CD4-positive, alpha-beta T cell treated with Interleukin-15 for 1 hour (primary cell): ENCODE measurements at places on chromosomes 1 and 21.

- DNase-seq = no peak
Measured at GRCh38 chr1:42017259-42017658, 98.5 kb upstream of the HIVEP3 start.

DNA sequence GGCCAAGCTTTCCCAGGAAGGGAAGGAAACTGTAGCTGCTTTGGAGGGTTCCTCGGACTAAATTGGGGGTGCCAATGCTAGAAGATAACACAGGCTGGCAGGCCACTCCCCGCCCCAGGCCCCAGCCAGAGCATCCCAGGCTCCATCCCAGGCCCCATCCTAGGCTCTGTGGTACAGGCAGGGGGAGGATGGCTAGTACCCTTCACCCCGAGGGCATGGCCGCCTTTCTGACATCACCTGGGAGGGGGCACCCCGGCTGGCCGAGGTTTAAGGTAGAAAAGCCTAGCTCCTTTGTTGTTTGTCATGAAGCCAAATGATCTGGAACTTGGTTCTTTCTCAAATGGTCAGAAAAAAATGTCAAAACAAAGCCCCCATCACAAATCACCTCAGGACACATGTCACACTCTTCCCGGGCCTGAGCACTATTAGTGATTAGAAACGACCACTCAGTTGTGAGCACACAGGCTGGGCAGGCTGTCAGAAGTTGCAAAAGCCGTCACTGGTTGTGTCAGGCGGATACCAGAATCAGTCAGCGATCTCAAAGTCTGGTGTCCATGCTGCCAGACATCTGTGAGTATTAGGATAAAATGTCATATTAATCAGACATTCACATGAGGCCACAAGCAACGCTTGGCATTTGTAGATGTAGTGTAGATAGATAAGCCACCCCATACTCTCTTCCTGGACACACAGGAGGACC is 31.0 kb upstream of the ETS2 start:
- no peak for DNase-seq

- DNase-seq = no peak
Measured at GRCh38 chr1:53292690-53293089, 35.2 kb downstream of the LRP8 start.

- DNase-seq = no peak
Measured at GRCh38 chr1:16018308-16018707, 465 bp upstream of the HSPB7 start.

DNA sequence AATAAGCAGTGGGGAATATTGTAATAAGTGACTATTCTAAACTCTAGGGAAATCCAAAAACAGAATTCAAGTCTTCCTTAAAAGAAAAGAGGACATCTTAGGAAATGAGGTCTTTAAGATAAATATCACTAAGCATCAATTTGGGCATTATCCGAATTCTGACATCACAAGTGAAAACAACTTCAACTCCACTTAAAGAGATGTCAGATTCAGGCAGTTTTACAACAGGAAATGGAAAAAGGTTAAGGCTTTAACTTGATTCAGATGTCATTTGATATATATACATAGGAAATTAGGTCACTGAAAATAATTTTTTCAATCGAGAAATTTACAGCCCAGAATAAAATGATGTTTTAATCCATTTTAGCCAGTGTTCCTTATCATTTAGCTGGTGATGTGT is 435.4 kb downstream of the SETD4 start:
- no peak for DNase-seq

DNA sequence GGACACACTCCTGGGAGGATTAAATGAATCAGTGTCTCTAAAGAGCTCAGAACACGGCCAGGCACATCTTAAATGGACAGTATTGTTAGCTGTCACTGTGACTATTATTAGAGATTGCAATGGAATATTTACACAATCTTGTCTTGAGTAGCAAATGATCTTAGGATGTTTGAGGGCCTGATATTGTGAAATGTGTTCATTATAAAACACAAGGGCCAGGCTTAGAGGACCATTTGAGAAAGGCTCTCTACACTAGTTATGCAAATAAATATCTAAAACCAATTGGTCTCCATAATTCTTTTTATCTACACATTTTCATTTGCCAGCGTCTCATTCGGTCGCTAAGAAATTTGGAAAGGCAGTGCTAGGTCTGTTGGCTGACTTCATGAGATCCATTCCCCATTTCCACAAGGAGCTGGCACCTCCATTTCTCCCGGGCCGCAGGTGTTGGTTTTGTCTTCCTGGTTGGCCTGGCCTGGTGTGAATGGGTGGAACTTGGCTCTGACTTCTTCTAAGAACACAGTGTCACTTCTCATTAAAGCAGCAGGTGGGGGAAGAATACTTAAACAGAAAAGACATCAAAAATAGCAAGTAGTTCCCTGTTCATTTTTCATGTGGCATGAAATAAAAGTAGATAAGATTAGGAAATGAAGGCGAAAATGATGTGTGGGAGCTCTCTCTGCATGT is 56.0 kb upstream of the PLXNA2 start:
- DNase-seq = no peak

- no peak for DNase-seq
Measured at GRCh38 chr1:162772571-162773154, 17.8 kb upstream of the HSD17B7 start.

DNA sequence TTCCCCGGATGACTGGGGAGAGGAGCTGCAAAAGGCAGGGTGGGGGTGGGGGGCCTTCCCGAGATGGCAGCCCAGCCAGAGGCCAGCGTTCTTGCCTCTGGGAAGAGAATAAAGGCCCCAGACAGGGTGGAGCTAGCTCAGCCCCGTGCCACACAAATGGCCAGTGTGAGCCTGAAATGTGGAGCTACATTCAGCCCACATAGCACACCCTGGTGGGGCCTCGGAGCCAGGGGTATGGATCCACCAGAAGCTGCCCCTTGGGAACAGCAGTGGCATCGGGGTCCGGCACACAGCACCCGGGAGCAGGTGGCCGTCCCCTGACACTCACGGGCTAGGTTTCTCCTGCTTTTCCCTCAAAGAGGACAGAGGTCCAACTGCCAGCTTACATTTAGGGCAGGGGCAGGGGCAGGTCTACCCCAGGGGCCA is 93.9 kb downstream of the PDE9A start:
- DNase-seq = no peak

GRCh38 chr1:41282679-41283317 is 40.7 kb upstream of the SCMH1 start:
- peak; percentile 23 for DNase-seq

GRCh38 chr1:2529784-2530512 is at the start of gene HES5:
Gene HES5, minus strand, starts transcription at chr1:2530263. Its CDS starts 99 bp downstream, at chr1:2530164.
- no peak for DNase-seq

GRCh38 chr1:8458607-8459006 is 140.7 kb downstream of the SLC45A1 start:
- no peak for DNase-seq

DNA sequence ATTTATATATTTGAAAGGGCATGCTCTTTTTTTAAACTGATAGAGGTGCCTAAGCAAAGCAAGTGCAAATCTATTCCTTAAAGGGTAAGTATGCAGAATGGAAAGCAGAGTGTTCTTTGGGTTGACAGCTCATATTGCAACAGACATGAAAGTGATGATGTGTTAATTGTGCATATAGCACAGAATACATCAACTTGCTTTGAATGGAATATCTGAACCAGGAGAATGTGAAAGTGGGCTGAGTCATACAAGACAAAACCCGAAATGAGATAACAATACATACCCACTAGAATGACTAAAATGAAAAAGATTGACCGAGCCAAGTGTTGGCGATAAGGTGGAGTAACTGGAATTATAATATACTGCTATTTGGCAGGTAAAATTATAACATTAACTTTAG is 4.3 kb downstream of the CR1 start:
- DNase-seq = no peak

DNA sequence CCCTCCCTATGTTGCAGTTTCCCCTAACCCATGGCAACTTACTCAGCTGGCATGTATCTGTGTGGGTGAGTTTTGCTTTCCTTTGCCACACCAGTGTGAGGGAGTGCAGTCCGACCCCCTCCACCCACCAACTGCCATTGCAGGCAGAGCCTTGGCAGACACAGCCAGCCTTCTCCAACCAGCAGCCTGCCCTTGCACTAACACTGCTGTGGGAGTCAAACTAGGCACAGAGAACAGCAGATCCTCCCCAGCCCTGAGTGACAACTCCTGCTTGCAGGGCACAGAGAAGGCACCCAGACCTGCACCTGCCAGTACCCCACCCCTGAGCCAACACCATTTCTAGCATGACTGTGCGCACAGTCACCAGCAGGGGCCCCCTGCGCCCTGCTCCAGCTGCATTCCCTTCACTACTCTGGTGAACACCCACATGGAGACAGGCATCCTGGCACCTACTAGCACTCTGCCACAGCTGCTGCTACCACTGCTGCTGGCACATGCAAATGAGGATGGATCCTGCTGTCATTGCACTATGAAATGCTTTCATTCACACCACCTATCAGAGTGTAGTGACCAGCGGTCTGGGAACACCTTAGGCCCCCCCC is 98.4 kb downstream of the MAGI3 start:
- no peak for DNase-seq

GRCh38 chr1:62687903-62688686 is at the start of gene DOCK7:
Gene DOCK7, minus strand, starts transcription at chr1:62688386. Its CDS starts 122 bp downstream, at chr1:62688264.
- peak; percentile 38 for DNase-seq

- no peak for DNase-seq
Measured at GRCh38 chr1:48052923-48053291, 55.7 kb upstream of the TRABD2B start.

- DNase-seq = no peak
Measured at GRCh38 chr1:67274623-67275325, 32.9 kb upstream of the IL12RB2 start.

- DNase-seq = no peak
Measured at GRCh38 chr1:114152508-114153260, 985 bp downstream of the SYT6 start.

DNA sequence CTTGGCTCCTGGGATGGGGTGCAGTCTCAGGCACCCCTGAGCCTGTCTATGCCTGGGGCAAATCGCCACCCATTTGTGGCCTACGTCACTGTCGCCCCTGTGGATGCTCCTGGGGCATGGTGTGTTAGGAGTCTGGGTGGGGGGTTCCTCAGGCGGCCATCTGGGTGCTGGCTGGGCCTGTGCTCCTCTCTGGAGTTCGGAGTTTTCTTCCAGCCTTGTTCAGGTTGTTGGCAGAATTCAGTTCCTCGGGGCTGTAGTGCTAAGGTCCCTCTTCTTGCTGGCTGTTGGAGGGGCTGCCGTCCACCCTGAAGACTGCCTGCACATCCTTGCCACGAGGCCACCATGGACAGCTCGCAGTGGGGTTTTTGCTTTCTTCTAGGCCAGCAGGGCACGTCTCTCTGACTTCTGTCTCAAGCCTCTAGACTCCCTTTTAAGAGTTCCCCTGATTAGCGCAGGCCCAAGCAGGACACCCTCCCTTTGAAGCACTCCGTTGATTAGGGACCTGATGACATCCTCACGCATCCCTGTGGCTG is 86.7 kb upstream of the C1orf174 start:
- DNase-seq = no peak

DNA sequence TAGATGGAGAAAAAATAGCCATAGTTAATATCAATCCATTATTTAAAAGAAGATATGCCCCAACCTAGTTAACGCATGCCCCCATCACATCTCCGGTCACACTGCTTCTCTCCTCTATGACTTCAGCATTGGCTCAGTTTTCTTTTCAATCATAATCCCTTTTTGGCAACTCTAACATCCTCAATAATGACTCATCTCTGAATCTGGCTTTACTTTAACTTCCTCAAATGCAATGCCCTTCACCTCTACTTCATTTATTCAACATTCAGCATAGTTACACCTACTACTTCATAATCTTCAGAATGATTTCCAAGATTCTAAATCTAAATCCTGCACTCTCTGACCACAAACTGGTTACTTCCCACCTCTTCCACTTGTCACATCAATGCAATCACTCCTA is 417.3 kb downstream of the USH2A start:
- no peak for DNase-seq

- DNase-seq = peak; percentile 17
Measured at GRCh38 chr1:34597877-34598514, 156.9 kb upstream of the GJB5 start.

- DNase-seq = no peak
Measured at GRCh38 chr1:221053889-221054288, 174.6 kb downstream of the HLX start.

GRCh38 chr1:35451125-35451528 is 106.1 kb downstream of the KIAA0319L start:
- DNase-seq = peak; percentile 68

DNA sequence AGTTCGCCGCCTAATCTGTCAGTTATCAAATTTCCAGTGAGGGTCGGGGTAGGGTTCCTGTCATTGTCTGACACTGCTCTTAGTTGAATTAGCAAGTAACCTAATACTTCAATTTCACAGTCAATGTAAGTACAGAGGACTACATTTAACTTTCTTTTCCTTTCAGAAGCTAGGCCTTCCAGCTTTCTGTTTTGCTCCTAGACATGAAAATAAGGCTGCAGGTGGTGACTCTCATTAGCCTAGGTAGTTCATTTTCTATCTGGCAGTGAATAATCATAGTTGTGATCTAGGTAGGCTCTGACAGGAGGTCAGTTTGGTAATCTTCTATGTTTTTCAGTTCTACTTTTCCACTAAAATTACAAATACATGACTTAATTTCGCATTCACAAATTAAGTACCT is 783.1 kb downstream of the MRPL39 start:
- DNase-seq = no peak

DNA sequence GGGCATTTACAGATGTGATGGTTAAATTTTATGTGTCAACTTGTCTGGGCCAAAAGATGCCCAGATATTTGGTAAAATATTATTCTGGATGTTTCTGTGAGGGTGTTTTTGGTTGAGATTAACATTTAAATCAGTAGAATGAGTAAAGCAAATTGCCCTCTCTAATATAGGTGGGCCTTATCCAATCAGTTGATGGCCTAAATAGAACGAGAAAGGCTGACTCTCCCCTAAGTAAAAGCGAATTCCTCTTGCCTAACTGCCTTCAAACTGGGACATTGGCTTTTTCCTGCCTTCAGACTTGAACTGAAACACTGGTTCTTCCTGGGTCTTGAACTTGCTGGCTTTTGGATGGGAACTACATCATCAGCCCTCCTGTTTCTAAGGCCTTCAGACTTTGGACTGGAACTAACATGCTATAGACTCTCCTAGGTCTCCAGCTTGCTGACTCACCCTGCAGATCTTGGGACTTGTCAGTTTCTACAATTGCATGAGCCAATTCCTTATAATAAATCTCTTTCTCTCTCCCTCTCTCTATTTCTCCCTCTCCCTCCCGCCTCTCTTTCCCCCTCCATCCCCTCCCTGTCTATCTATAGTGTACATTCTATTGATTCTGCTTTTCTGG is 10.2 kb upstream of the NAV1 start:
- no peak for DNase-seq

- no peak for DNase-seq
Measured at GRCh38 chr1:51274676-51275075, 38.6 kb downstream of the RNF11 start.

DNA sequence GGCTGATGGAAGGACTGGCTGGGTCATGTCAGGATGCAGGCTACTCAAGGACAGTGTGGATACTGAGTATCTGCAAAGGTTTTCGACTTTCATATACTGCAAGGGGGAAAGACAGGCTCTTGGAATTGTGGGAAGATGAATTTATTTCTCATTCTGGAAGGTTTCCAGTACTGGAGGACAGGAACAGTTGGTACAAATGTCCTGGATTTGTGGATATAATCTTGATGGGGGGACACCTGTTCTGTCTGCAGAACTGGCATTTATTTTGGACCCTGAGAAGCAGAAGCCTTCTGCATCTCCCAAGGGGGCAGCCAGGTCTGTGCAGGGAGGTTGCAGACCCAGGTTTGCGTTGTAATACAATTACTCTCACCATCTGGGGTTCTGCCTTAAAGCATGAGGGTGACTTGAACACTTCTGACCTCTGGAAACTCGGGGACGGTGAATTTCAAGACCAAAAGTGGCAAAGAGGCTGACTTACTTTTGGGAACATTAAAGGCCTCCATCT is 65.8 kb downstream of the NOS1AP start:
- DNase-seq = no peak

GRCh38 chr1:206709772-206710459 is 25.2 kb downstream of the MAPKAPK2 start:
- DNase-seq = no peak
